ENCODE measurements at places on chromosomes 1 and 21.

DNA sequence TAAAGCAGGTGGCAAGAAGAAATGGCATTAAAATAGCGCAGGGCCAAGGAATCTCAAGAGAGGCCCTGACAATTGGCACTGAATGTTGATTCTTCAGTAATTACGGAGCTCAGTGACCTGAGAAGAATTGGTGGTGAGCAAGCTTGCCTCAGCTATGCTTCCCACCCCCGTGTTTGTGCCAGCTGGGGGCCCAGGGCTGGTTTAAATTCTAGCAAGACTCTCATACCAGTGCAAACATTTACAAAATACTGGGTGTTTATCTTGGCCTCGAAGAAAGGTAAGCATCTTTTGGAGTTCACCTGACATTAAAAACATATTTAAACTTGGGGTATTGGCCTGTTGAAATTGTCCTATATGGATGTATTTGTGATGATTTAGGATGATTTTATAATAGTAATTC is 296.7 kb upstream of the USP25 start:
- DNase-seq, result peak; percentile 86

DNA sequence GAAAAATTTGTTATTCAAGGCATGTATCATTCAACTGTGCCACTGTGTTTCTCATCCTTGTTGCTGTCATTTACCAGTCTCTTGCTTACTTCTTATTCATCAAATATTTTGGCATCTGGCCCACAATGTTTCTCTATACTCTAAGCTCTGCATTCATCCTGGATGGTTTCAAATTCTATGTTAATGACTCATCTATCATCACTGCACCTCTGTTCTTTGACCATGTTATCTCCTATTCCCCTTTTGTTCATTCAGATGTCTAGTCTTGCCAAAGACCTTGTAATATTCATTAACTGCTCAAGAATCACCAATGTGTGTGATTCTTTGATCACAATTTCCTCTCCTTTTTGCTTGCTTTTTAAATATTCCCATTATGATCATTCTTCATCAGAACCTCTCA is 54.6 kb upstream of the PRKACB start:
- peak; percentile 39 for DNase-seq

- DNase-seq, result no peak
Observed at GRCh38 chr21:28712411-28712810, 280.3 kb downstream of the LTN1 start.

- no peak for DNase-seq
Observed at GRCh38 chr1:230251644-230252191, 174.4 kb downstream of the PGBD5 start.

DNA sequence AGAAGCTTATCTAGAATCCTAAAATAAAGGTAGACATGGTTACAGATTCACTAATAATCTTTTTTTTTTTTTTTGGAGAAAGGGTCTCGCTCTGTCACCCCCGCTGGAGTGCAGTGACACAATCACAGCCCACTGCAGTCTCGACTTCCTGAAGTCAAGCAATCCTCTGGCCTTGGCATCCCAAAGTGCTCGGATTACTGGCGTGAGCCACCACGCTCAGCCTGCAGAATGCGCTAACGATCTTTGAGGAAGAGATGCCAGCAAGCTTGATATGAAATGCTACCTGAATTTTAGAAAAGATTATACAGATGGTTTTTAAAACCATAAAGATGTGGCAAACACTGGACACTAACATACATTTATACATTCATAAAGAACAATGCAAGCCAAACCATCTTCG is 4.1 kb upstream of the GNPAT start:
- DNase-seq, result no peak

DNA sequence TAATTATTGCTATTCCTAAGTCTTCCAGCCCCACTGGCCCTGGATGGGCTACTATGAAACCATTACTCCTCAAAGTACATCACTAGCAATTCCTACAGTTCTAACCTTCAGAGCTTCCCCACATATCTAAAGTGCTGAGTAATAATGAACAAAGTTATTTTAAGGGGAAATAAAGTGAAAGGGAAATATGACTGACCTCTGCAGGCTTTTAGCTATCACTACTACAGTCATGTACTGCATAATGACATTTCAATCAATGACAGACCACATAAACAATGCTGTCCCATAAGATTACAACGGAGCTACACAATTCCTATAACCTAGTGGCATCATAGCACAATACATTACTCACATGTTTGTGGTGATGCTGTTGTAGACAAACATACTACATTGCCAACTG is 32.5 kb upstream of the ASPM start:
- DNase-seq, result peak; percentile 49

GRCh38 chr1:151294742-151295462 is 12.8 kb downstream of the ZNF687 start:
- DNase-seq, result no peak

DNA sequence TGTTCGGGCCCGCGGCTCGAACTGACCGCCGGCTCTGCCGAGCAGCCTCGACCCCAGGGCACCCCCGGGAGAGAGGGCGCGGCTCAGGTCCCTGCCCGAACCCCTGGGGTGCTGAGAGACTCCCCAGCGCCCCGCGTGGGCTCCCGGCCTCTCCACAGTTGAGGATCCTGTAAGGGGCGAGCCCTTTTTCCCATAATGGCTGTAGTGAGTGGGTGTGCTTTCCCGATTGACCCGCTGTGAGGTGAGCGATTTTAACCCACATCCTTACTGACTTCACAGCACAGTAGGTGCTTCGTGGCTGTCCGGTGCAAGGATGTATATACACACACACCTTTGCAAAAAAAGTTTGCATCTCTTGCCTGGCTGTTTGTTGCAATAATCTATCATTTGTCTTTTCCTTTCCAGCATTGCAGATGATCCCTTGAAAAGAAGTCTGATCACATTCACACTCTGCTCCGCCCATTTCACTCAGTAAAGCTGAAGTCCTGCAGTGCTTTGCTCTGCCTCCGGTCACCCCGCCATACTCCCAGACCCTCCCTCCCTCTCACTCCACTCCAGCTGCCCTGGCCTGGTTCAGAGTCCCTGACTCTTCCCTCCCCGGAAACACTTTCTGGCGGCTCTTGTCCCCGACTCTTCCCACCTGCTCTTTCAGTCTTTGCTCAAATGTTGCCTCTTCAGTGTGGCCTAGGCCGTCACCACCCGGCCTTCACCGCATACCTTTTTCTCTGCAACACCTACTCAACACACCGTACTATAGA is 955 bp upstream of the UBE2G2 start:
- DNase-seq, result no peak

- no peak for DNase-seq
Observed at GRCh38 chr1:117883616-117884015, 45.8 kb downstream of the GDAP2 start.

- no peak for DNase-seq
Observed at GRCh38 chr1:53074313-53075154, 12.5 kb downstream of the PODN start.

Measured in astrocyte of the hippocampus (primary cell).